ENCODE measurements at places on chromosomes 16 and 17.
A peak's percentile ranks its signal among the peaks of the same experiment; 100 is the strongest.

DNA sequence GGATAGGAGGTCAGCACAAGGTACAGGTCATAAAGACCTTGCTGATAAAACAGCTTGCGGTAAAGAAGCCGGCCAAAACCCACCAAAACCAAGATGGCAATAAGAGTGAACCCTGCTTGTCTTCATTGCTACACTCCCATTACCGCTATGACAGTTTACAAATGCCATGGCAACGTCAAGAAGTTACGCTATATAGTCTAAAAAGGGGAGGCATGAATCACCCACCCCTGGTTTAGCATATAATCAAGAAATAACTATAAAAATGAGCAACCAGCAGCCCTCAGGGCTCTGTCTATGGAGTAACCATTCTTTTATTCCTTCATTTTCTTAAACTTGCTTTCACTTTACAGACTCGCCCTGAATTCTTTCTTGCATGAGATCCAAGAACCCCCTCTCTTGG is 1.0 kb upstream of the HSBP1 start:
- DNase-seq = no peak

DNA sequence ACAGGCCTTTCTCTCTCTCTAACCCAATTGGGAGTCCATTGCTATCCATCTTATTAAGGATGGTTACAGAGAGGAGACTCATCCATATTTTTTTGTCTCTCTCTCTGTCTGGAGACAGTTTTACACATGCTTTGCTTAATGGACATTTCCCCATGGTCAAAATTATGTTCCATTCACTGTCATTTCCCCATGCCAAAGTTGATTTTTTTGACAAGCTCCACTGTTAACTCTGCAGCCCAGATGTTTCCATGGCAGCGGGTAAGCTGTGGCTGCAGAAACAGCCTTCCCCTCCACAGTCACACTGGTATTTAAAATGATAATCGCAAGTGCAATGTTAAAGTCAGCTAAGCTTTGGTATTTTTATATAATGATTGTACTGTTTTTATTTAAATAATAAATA is 63.9 kb upstream of the HLF start:
- no peak for DNase-seq

DNA sequence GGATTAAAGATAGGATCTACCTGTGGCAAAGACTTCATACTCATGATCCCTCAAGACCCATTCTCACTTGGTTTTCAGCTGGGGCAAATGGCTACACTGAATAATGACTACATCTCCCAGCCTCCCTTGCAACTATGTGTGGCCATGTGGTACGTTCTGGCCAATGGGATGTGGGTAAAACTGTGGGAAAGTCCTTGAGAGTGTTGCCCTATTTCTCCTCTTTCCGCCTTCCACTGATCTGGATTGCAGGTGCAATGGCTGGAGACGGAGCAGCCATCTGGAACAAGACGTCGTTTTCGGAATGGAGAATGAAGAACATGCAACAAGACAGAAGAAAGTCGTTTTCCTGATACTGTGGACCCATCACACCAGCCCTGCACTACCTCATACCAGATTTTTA is 48.5 kb downstream of the HAPSTR1 start:
- no peak for DNase-seq

GRCh38 chr17:65173284-65173793 is 36.2 kb downstream of the RGS9 start:
- no peak for DNase-seq

DNA sequence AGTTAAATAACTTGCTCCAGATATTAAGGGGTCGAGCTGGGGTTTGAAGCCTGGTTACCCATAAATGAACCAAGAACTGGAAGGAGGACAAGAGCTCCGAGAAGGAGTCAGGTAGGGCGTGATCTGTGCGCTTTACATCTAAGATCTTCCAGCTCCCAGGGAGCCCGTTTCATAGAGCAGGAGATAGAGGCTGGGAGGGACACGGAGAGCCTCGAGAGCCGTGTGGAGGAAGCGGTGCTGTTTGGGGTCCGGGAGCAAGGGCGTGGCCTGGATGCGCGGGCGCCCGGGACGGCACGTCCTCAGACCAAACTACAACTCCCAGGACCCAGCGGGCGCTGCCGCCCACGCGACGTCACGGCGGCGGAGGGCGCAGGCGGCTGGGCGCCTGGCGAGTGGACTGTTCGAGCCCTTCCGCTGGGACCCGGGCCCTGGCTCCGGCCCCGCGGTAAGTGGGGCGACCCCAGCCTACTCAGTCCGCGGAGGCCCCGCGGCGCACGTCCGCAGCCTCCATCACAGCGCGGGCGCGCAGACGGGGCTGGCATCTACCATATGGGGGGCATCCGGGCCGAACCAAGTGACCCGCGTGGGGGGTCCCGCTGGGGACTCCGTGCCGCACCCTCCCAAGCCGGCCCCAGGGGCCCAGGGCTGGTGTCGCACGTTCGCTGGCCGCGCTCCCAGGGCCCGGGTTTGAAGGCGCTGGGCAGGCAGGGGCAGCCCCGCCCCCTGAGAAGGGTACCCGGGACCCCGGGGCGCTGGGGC is at the start of gene BCKDK:
TSS of gene BCKDK (plus strand) at position 352 of the 759 bp plus-strand sequence. CDS start 838 bp downstream, outside the sequence.
- peak; percentile 29 for DNase-seq

DNA sequence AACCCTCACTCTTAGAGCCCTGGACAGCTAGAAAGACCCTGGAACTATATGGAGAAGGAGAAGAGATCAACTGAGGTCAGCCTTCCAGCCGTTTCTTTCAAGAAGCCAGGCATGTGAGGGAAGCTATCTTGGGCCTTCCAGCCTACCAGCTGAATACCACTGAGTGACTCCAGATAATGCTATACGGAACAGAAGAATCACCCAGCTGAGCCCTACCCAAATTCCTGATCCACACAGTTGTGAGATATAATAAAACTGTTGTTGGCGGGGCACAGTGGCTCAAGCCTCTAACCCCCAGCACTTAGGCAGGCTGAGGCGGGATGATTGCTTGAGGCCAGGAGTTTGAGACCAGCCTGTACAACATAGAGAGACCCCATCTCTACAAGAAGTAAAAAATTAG is 26.2 kb upstream of the MYH10 start:
- DNase-seq = no peak

- DNase-seq = no peak
Observed at GRCh38 chr16:4306470-4307214, 9.2 kb upstream of the GLIS2 start.

Data from stimulated activated CD8-positive, alpha-beta memory T cell treated with anti-CD3 and anti-CD28 coated beads, Interleukin-4, amount 100 ng/mL, for 1 hour (primary cell).